ENCODE measurements at places on chromosomes 6 and 20.

GRCh38 chr20:18851629-18852028 is 38.0 kb downstream of the SCP2D1 start:
- DNase-seq, result no peak

DNA sequence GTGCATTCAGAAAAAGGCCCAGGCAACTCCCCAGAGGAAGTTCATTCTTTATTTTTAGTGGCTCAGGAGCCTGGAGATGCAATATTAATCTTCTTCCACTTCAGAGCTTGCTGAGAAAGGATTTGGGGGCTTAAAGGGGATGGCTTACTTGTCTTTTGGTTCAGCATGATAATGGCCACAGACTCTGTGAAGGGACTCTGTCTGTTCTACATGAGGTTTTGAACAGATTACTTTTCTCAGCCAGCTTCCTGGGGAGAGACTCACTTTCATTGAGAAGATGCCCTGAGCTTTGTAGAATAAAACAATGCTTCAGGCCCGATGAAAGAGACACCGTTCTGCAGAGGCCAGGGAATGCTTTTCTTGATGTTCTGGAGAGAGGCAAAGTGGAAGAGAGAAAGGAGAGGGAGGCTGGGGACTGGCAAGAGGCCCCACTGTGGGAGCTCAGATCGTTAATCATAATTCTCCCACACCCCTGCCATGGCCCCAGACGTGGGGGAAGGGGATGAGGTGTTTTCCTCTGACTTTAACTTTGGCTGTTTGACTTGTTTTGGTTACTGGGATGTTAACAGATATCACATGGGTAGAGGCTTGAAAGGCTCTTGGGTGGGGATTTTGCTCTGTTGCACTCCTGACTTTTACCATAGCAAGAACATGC is 19.1 kb downstream of the SCP2D1 start:
- no peak for DNase-seq

GRCh38 chr20:55417836-55418235 is 587.5 kb downstream of the CBLN4 start:
- DNase-seq, result no peak

DNA sequence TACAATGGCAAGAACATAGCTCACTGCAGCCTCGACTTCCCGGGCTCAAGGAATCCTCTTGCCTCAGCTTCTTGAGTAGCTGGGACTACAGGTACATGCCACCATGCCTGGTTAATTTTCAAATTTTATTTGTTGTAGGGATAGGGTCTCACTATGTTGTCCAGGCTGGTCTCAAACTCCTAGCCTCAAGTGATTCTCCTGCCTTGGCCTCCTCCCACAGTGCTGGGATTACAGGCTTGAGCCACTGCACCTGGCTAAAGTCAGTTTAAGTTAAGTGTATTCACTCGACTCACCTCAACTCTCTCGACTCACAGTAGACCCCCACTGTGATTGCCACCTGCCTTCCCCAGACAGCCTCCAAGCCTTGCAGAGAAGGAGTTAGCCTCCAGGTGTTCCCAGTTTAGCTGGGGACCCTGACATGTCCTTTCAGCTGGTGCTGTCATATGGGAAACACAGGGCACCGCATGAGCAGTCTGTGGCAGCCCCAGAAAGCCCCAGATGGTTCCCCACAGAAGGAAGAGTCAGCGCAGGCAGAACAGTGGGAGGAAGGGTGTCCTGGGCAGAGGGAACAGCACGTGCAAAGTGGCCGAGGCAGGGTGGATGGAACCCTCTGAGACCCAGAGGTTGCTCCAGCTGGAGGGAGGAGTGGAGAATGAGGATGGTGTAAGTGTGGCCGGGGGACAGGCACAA is 40.4 kb downstream of the CEBPB start:
- no peak for DNase-seq

GRCh38 chr20:51899674-51900073 is 97.4 kb upstream of the SALL4 start:
- DNase-seq, result no peak

All from activated CD4-positive, alpha-beta T cell treated with anti-CD3 and anti-CD28 coated beads, Interleukin-2, amount 50 U/mL, for 48 hours (primary cell).